IMR-90 (cell line): ENCODE measurements at places on chromosomes 2 and 18.

- DNase-seq: peak; percentile 81
These were observed 429.4 kb downstream of the ARHGAP15 start for GRCh38 chr2:143558665-143559064.

DNA sequence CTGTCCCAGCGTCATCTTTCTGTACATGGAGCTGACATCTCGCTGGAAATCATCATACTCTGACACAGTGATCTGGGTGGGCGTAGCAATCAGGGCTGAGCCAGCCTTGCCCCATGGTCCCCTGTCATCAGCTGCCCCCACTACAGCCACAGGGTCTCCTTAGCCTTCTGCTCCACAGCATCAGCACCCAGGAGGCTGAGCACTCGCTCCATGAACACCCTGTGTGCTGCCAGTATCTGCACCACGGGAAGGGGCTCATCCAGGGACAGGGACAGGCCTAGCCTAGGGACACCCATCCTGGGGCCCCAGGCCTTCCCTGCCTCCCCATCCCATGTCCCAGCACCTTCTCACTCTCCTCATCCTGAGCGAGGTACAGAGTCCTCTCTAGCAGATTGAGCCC, 11.4 kb downstream of the ALPG start:
- no peak for DNase-seq

- peak; percentile 7 for DNase-seq
These were observed 174.9 kb downstream of the EPHA4 start for GRCh38 chr2:221397187-221397586.

- DNase-seq: peak; percentile 37
These were observed 5.3 kb upstream of the FOSL2 start for GRCh38 chr2:28387082-28387960.

DNA sequence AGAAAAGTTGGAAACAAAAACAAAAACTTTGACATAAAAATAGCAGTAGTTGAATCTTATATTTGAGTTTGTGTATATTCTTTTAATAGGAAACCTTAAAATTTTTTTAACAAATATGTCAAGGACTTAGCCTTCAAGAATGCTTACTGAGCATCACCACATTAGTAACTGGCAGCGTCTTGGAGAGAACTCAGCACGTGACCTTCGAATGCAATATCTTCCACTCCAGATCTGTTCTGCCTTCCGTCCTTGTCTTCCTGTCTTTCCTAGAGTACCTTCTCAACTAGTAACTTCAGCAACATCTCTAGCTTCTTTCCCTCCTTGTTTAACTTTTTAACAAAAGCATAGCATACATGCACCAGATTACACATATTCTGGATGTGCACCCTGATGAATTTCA, 972 bp downstream of the RSAD2 start:
- no peak for DNase-seq

DNA sequence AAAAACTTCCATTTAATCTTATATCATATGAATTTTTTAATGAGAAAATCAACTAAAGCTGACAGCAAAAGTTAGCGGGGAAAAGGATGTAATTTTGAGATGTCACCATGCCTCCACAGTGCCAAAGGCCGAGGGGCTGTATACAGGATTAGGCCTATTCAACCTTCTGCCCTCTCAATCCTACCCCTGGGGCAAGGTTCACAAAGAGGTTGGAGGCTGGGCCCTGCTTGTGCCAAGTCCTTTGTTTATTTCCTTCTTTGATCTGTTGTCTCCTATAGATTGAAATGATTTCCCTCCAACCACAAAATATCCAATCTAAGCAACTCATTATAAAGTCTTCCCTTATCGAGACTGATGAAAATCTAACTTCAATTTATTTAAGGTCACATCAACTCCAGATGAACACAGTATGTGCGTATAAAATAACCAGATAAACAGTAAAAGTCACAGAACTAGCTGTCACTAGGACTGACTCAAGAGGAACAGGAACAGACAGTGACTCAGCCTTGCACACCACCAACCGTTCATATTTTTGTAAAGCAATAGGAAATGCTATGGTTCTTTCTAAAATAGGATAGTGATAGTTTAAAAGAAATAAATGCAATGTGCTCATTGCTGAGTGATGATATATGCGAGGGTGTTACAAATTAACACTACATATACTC, 95.8 kb downstream of the SLC25A12 start:
- DNase-seq: peak; percentile 74
